ENCODE measurements at places on chromosomes 1 and 21. TPM values are rescaled to one million over a fixed set of nuclear protein-coding genes. Genes with fewer than 3 reads are reported as not detected.

The CA14 gene
- not detected for total RNA-seq

The SPRR4 gene
- not detected for total RNA-seq

The NKAIN1 gene
- 0.57 TPM for total RNA-seq

The FCMR gene
- 145 TPM for total RNA-seq

The FMN2 gene
- total RNA-seq, result not detected

The SLAMF9 gene
- not detected for total RNA-seq

The H3-3A gene
- 466 TPM for total RNA-seq

The IL24 gene
- not detected for total RNA-seq

The NBPF4 gene
- 0.11 TPM for total RNA-seq

The DSCAM gene
- not detected for total RNA-seq

The FABP3 gene
- total RNA-seq, result 0.62 TPM

The C1orf122 gene
- total RNA-seq, result 15.4 TPM

The PGBD5 gene
- not detected for total RNA-seq

The SLC35F3 gene
- 36.4 TPM for total RNA-seq

The VAV3 gene
- 6.9 TPM for total RNA-seq

The FAM167B gene
- total RNA-seq, result 0.88 TPM

The ZDHHC18 gene
- 52.9 TPM for total RNA-seq

The DAB1 gene
- 0.72 TPM for total RNA-seq

The TNFRSF8 gene
- 0.17 TPM for total RNA-seq

The ACTL8 gene
- not detected for total RNA-seq

The LIN9 gene
- total RNA-seq, result 11.0 TPM

The LRRC7 gene
- total RNA-seq, result not detected

The C1QB gene
- total RNA-seq, result 0.79 TPM

The TOMM20 gene
- 81.2 TPM for total RNA-seq

The RBM11 gene
- total RNA-seq, result 3.5 TPM

The MTARC1 gene
- total RNA-seq, result not detected

The CELF3 gene
- not detected for total RNA-seq

The HJV gene
- not detected for total RNA-seq

The USH2A gene
- not detected for total RNA-seq

The TNFRSF1B gene
- total RNA-seq, result 246 TPM

The LAD1 gene
- total RNA-seq, result not detected

The SLAMF8 gene
- total RNA-seq, result 1.8 TPM

The KRTAP7-1 gene
- not detected for total RNA-seq

The ZFYVE9 gene
- 4.5 TPM for total RNA-seq

The OR10Z1 gene
- total RNA-seq, result not detected

The OR2T33 gene
- total RNA-seq, result not detected

The AMY2B gene
- total RNA-seq, result 23.5 TPM

The CYP4Z1 gene
- total RNA-seq, result not detected

The CREB3L4 gene
- total RNA-seq, result 8.2 TPM

The NMNAT2 gene
- not detected for total RNA-seq

The TNFRSF4 gene
- 3.1 TPM for total RNA-seq

The TSSK3 gene
- 1.6 TPM for total RNA-seq

Measured in activated naive CD8-positive, alpha-beta T cell treated with anti-CD3 and anti-CD28 coated beads, Interleukin-2, amount 10 ng/mL, durations not matched to agents 7 days and 5 days (primary cell).